ENCODE measurements at places on chromosomes 2 and 18.

- DNase-seq, result peak; percentile 76
Observed at GRCh38 chr2:218908721-218909619, 28.3 kb downstream of the WNT10A start.

DNA sequence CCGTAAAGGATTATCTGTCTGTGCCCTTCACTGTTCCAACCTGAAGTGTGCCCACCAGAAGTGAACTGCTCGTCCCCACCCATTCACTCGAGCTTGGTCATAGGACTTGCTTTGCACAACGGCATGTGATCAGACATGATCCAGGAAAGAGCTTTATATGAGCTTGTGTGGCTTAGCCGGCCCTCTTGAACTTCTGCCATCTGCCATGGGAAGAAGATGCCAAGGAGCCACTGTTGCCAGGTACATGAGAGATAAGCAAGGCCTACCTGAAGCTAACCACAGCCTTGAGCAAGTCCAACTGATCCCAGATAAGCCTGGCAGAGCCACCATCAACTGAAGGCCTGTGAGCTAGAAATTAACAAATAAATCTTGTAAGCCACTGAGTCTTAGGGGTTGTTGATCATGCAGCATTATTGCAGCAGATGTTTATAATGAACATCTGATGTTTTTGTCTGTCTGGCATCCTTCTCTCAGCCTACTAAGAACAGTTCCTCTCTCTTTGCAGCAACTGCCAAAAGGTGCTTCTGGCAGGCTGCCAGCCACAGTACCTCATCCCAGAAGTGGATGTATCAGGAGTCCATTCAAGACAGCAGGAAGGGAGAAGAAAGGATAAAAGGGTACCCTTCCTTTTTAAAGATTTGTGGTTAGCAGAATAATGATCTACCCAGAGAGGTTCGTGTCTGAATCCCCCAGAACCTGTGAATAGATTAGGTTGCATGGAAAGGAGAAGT is 16.8 kb downstream of the DBI start:
- DNase-seq, result no peak

GRCh38 chr2:9629222-9630116 is 1.3 kb downstream of the YWHAQ start:
- DNase-seq, result no peak

GRCh38 chr2:220215785-220216184 is 588.4 kb downstream of the SLC4A3 start:
- DNase-seq, result no peak

- DNase-seq, result no peak
Observed at GRCh38 chr2:162379719-162380580, 36.0 kb downstream of the GCA start.

GRCh38 chr2:17605696-17606095 is 65.2 kb downstream of the VSNL1 start:
- no peak for DNase-seq

GRCh38 chr2:42754021-42754775 is 9.7 kb downstream of the OXER1 start:
- DNase-seq, result no peak

DNA sequence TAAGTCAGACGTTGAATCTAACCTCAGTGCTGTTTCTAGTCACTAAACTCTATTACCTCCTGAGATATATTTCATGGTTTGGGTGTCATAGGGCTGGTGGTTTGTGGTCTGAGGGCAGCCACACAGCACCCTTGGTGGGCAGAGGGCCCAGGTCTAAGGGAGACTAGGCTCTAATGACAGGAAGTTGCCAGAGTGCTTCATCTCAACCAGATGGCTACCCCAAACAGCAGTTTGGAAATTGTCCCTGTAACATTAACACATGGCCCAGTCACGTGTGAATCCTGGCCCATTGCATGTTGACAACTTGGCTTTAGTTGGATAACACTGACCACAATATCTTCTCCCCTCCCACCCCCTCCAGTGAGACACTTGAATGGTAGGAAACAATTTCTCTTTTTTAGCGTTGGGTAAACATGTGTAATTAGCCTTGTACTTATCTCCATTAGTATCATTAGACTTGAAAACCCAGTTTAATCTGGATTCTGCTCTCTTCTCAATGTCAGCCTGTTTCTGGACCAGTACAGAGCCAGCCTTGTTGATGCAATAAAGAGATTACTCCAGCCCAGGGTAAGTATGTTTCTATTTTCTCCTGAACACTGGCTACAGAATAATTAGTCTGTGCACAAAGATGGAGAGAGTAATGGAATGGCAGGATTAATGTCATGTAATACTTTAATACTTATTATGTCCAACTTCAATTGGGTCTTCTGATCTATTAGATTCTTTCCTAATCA is 187.8 kb upstream of the SIX3 start:
- DNase-seq, result no peak

- DNase-seq, result no peak
Observed at GRCh38 chr2:60306267-60306861, 247.1 kb downstream of the BCL11A start.

DNA sequence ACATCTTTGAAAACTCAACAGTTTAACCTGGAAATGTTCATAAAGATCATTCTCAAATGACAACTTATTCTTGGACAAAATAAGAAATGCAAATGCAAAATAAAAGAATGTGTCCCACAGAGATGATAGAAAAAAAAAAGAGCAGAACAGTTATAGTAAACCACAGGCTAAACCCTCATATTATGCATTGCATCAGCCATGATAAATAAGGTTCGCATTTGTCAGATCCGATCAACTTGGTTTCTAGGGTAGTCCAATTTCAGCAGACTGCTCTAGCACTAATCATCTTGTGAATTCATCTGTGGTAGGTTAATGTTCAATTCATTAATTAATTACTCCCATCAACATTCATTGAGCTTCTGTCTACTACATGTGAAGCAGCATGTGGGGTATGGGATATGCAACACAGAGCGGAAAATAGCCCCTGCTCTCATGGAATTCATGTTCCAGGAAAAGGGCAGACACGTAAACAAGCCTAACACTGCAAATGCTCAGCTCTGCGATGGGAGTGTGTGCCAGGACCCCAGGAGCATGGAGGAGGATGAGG is 316.2 kb upstream of the REV1 start:
- no peak for DNase-seq

- DNase-seq, result no peak
Observed at GRCh38 chr2:64612575-64613195, 41.0 kb downstream of the SERTAD2 start.

GRCh38 chr2:48229063-48229462 is 300.9 kb upstream of the STON1 start:
- no peak for DNase-seq

- DNase-seq, result no peak
Observed at GRCh38 chr2:30670453-30670852, 136.8 kb downstream of the CAPN13 start.

- no peak for DNase-seq
Observed at GRCh38 chr2:151204756-151205155, 56.9 kb downstream of the RBM43 start.

- DNase-seq, result no peak
Observed at GRCh38 chr2:65991381-65992197, 443.3 kb upstream of the MEIS1 start.

- no peak for DNase-seq
Observed at GRCh38 chr2:66866331-66867062, 431.6 kb downstream of the MEIS1 start.

DNA sequence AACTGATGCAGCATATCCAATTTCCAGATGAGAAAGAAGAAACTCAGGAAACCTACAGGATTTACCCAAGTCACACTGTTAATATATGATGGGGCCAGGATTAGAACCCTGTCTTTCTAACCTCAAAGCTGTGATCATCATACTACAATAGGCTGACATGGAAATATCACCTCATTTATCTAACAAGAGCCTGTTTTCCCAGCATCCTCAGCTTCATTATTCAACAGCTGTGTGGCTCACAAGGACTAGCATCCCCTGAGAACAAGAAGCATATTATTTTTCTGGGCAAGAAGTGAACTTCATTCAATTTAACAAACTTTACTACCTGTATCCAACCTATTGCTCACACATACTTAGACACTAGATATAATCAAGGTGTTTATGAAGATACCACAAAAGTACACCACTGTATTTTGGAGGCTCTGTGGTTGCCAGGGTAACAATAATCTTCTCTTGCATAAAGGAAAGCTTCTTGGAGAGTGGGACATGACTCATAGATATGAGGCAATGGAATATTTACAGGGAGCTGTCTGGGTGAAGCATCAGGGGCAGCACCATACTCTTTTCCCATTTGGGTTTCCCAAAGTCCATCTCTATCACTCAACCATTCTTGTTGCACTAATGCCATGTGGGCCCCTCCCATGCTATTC is 218.2 kb downstream of the RAD51AP2 start:
- no peak for DNase-seq

GRCh38 chr2:158994920-158995676 is 26.7 kb downstream of the TANC1 start:
- no peak for DNase-seq

DNA sequence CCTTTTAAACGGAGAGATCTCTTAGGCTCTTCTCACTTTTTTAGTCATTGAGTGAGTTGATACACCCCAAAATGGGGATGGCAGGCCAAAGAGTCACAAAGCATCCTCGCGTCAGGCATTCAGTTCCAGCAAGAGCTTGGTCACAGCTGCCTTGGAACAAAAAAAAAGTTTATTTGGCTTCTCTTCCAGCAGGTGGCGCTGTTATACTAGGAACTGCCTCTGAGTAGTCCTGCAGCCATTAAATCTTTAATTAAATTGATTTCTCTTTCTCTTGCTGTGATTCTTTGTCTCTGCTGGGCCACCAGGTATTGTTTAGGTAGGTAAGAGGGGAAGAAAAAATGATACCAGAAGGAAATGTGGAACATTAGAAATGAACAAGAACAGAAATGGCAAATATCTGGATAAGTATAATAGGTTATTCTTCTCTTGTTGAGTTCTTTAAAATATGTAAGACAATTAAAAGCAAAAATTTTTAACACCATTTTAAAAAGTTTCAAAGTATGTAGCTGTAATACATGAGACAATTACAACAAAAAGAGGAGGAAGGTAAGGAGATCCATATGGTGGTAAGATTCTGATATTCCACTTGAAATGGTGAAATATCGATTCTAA is 175.1 kb downstream of the GALNT1 start:
- DNase-seq, result peak; percentile 53

DNA sequence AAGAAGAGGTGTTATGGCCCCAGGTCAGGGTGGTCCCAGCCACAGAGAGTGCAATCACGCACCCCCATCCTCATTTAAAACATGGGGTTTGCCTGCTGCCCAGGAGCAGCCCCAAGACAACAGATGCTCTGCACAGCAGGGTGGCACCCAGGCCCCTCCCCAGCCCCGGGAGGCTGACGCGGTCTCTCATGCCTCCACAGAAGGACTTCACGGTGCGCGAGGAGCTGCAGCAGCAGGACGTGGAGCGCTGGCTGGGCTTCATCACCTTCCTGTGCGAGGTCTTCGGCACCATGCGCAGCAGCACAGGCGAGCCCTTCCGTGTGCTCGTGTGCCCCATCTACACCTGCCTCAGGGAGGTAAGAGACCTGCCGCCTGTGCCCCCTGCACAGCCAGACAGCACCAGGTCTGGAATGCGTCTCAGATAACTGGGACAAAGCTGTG is 133.7 kb downstream of the SMAD7 start:
- no peak for DNase-seq

DNA sequence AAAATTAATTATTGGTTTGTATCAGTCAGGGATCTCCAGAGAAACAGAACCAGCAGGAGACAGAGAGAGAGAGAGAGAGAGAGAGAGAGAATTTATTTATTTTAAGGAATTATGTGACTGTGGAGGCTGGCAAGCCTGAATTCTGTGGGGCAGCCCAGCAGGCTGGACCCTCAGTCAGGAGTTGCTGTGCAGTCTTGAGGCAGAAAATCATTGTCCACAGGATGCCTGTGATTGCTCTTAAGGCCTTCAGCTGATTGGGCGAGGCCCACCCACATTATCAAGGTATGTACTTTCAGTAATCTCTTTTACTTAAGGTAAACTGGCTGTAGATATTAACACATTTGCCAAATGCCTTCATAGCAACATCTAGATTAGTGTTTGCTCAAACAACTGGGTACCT is 155.3 kb downstream of the SEPTIN10 start:
- no peak for DNase-seq

GRCh38 chr18:59881728-59882656 is 17.8 kb upstream of the PMAIP1 start:
- no peak for DNase-seq

GRCh38 chr2:172655838-172656573 is 79.6 kb upstream of the RAPGEF4 start:
- no peak for DNase-seq

DNA sequence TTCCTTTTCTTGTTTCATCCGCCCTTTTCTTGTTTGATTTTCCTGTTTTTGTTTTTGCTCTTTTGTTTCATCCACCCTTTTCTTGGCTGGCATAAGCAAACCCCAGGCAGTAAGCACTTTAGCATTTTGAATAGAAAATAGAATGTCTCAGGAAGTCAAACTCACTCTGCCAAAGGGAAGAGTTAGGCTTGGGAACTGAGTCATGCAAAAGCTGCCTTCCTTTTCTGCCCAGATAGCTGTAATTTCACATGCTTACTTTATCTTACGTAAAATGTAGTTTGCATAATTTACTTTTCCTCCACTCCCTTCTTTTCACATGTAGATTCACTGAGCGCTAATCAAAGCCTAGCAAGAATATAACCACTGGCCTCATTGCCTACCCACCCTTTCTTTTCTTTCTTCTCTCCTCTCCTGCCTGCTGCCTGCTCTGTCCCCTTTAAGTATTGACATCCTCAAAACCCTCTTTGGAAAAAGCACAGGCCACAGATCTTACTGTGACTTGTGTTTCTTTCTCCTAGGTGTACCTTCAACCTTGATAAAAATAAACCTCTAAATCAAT is 48.4 kb downstream of the CNGA3 start:
- DNase-seq, result no peak

- no peak for DNase-seq
Observed at GRCh38 chr18:62755946-62756345, 40.6 kb downstream of the PHLPP1 start.

GRCh38 chr2:55239656-55240222 is 7.3 kb downstream of the RPS27A start:
- DNase-seq, result no peak

- DNase-seq, result peak; percentile 75
Observed at GRCh38 chr2:113173542-113174375, at the start of gene PSD4. TSS of gene PSD4 (plus strand) at chr2:113173971. CDS start at chr2:113182457, 8,486 bp downstream.

DNA sequence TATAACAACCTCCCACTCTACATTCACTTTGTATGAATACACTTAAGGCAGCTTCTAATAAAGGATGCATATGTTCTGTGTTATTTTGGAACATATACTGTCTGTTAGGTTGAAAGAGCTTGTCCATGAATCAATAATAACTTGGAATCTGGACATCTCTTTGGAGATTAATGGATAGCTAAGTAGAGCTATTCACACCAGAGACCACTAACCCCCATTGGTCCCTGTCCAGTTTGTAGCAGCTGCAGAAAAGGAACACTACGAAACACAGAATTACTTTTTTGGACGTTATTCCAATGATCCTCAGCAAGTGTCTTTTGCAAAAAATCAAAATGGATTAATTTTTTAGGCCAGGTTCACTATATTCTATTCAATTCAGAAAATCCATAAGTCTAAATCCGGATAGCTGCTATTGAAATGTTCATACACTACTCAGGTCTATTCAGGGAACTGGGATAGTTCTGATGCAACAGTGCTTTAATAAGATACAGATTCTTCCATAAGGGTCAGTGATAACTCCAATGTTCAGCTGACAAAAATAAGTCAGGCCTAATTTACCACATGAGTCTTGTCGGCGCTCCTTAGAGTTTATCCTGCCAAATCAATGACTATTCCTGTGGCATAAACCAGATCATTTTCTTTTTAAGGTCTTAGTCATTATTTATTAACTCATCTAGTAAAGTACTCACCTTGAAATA is 44.2 kb downstream of the NRXN1 start:
- DNase-seq, result no peak
